Uterine smooth muscle cell (primary cell): ENCODE measurements at places on chromosomes 7 and 10. TPM values are rescaled to one million over a fixed set of nuclear protein-coding genes. Genes with fewer than 3 reads are reported as not detected.

Gene PHYH
- total RNA-seq, result 10.5 and 18.9 TPM in 2 replicates

Gene RELN
- 6.5 and 14.9 TPM in 2 replicates for total RNA-seq

Gene CDH23
- total RNA-seq, result under 0.01 and 0.12 TPM in 2 replicates

Gene SPDYE11
- not detected in 2 replicates for total RNA-seq

Gene THAP5
- total RNA-seq, result 29.5 and 30.7 TPM in 2 replicates

Gene OR6V1
- total RNA-seq, result not detected in 2 replicates

Gene OAT
- 188 and 219 TPM in 2 replicates for total RNA-seq

Gene P4HA1
- total RNA-seq, result 201 and 428 TPM in 2 replicates

Gene ZNF862
- total RNA-seq, result 7.4 and 8.9 TPM in 2 replicates

Gene LRCH4
- total RNA-seq, result 17.7 and 21.7 TPM in 2 replicates

Gene SLC26A5
- total RNA-seq, result not detected in 2 replicates

Gene BLNK
- total RNA-seq, result not detected in 2 replicates

Gene CALCR
- not detected in 2 replicates for total RNA-seq

Gene FGFR2
- total RNA-seq, result 0.44 and 1.7 TPM in 2 replicates

Gene ZNF804B
- not detected in 2 replicates for total RNA-seq

Gene ANXA11
- 54.7 and 55.5 TPM in 2 replicates for total RNA-seq

Gene UROS
- total RNA-seq, result 60.9 and 69.7 TPM in 2 replicates

Gene ZNF467
- 0.22 and 0.62 TPM in 2 replicates for total RNA-seq

Gene INSYN2A
- 0.11 and 0.25 TPM in 2 replicates for total RNA-seq

Gene LEP
- total RNA-seq, result 0.12 TPM in 1 of 2 replicates, not detected in the other

Gene OR9A2
- total RNA-seq, result not detected in 2 replicates

Gene EBLN1
- total RNA-seq, result not detected in 2 replicates

Gene FOXP2
- total RNA-seq, result 3.5 and 6.6 TPM in 2 replicates

Gene COL13A1
- total RNA-seq, result 31.8 and 35.9 TPM in 2 replicates

Gene CPEB3
- 0.55 and 1.6 TPM in 2 replicates for total RNA-seq

Gene SPDYE3
- total RNA-seq, result not detected in 2 replicates

Gene STRIP2
- 8.7 and 14.8 TPM in 2 replicates for total RNA-seq

Gene NUTM2B
- 0.22 and 0.37 TPM in 2 replicates for total RNA-seq

Gene SORBS1
- total RNA-seq, result 0.55 and 0.75 TPM in 2 replicates

Gene ADCYAP1R1
- total RNA-seq, result not detected in 2 replicates

Gene LIPM
- not detected in 2 replicates for total RNA-seq

Gene BBS9
- total RNA-seq, result 17.6 and 20.9 TPM in 2 replicates

Gene SAMD9
- total RNA-seq, result 11.5 and 21.1 TPM in 2 replicates

Gene TRIM74
- total RNA-seq, result not detected in 2 replicates

Gene FAM237B
- 0.12 and 0.22 TPM in 2 replicates for total RNA-seq

Gene UNCX
- not detected in 2 replicates for total RNA-seq

Gene BTBD16
- not detected in 2 replicates for total RNA-seq

Gene LRRN3
- total RNA-seq, result 1.2 and 4.1 TPM in 2 replicates

Gene FANK1
- 2.2 and 3.7 TPM in 2 replicates for total RNA-seq

Gene PSD
- 3.9 and 8.0 TPM in 2 replicates for total RNA-seq

Gene GLI3
- total RNA-seq, result 3.4 and 3.5 TPM in 2 replicates

Gene GPRIN2
- not detected in 2 replicates for total RNA-seq

Gene GIMAP1
- under 0.01 and 0.12 TPM in 2 replicates for total RNA-seq

Gene GNAT3
- total RNA-seq, result 0.12 TPM in 1 of 2 replicates, not detected in the other

Gene KAT6B
- 28.4 and 37.9 TPM in 2 replicates for total RNA-seq
